ENCODE measurements at places on chromosomes 5 and 9.

GRCh38 chr9:347667-348292, 133.1 kb downstream of the DOCK8 start:
- no peak for DNase-seq

DNA sequence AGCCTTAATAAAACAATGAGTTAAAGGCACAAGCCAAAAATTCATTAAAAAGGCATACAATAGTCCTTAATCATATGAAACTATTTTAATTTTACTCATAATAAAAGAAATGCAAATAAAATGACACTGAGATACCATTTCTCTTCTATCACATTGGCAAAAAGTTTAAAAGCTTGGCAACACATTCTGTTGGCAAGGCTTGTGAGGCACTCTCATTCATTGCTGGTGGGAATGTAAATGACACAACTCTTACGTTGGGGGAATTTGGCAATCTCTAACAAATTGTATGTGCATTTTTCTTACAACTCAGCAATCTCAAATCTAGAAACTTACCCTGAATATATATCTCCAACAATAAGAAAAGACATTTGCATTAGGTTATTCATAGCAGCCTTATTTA, 111.6 kb downstream of the PRELID2 start:
- no peak for DNase-seq

DNA sequence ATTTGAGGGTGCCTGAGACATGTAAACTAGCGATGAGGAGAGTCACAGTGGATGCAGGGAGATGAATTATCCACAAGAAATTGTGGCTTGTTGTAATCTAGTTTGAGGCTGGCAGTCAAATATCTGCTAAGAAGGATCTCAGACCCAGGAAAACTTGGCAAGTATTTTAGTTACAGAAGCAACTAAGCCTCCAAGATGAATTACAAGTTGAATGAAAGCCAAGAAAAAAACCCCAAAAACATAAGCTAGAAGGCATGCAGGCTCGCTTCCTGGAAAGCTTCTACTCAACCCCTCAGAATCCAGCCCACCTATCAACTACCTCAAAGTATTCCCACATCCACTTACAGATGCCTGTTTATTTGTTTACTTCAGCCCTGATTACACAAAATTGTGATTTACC, 696.9 kb downstream of the MAT2B start:
- DNase-seq = no peak

- no peak for DNase-seq
Observed at GRCh38 chr5:180839935-180840334, 21.1 kb downstream of the ZFP62 start.

- no peak for DNase-seq
Observed at GRCh38 chr9:93713716-93714115, 137.3 kb downstream of the PHF2 start.

DNA sequence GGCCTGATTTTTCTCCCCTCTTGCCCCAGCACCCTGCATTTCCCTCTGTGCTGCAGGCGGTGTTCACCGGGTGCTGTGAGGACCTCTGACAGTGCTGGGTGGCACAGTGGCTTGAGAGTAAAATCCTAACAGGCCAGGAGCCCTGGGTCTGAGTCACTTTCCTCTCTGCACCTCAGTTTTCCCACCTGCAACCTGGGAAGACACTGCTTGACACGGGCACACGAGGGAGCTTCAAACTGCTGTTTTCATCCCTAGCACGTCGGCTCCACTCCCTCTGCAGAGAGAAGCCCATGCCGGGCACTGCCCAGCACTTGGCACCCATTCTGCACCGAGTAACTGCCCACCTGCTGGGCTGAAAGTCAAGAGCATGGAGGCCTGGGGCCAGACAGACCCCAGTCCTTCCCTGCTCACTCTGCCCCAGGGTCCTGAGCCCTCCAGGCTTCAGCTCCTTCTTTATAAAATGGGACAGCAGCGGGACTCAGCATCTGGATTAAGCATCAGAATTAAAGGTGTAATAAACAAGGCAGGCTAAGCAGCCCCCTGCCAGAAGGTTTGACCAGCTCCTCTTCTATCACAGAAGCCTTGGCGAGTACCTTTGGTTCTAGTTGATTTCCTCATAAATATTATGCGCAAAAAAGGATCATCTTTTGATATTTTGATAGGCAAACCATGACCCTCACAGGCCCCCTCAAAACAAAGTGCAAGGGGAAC, 5.2 kb downstream of the GFI1B start:
- no peak for DNase-seq

DNA sequence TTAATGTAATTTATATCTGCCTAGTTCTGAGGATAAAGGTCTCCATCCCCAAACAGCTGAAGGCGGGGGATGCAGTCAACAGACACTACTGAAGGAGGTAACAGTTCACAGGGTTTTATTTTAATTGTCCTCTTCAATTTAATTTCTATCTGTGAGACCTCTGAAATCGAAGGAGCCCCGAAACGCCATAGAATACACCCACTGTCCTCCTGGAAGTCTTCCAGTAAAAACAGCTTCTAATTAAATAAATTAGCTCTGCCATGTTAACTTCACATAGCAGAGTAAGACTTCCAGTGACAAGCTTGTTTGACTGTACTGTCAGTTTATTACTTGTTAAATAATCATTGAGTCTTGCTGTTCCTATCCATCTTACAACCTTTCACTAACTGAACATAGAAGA, 193.5 kb downstream of the SEC61B start:
- no peak for DNase-seq

- DNase-seq = no peak
Observed at GRCh38 chr5:116466727-116467464, 107.7 kb downstream of the SEMA6A start.

GRCh38 chr5:148094336-148094735, 30.6 kb downstream of the SPINK5 start:
- no peak for DNase-seq

DNA sequence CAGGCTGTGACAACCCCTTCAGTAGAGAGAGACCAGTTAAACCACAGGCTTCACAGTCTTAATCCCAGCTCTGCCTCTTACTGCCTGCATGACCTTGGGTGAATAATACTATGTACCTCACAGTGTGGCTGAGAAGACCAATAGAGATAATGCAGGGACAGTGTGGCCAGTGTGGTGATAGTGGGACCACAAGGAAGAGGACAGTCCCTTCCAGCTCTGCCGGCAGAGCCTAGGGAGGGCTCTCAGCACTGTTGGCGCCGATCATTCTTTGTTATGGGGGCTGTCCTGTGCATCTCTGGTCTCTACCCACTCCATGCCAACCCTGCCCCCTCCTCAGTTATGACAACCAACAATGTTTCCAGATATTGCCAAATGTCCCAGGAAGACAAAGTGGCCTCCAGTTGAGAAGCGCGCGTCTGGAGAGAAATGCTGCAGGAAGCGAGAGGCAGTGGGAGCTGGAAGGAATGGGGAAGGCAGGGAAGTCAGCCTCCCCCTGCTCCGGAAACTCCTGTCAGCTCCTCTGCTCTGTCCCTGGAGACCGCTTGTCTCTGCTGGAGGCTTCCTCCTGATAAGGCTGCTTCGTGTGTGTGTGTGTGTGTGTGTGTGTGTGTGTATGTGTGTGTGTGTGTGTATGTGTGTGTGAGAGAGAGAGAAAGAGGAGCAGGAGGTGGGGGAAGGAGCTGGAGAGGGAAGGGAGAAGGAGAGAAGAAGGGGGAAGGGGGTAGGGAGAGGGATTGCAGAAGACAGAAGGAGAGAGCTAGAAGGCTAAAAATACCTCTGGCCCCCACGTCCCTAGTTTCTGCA, 31.8 kb upstream of the FABP6 start:
- no peak for DNase-seq

GRCh38 chr5:147573211-147573610, 63.3 kb upstream of the DPYSL3 start:
- DNase-seq = no peak

GRCh38 chr5:58979090-58979489, 396.2 kb downstream of the RAB3C start:
- no peak for DNase-seq

- DNase-seq = no peak
Observed at GRCh38 chr5:111704452-111705085, 52.4 kb downstream of the NREP start.

- DNase-seq = no peak
Observed at GRCh38 chr9:136622538-136622948, 40.2 kb upstream of the EGFL7 start.
